ENCODE measurements at places on chromosomes 6 and 20. TPM values are rescaled to one million over a fixed set of nuclear protein-coding genes. Genes with fewer than 3 reads are reported as not detected.

DEFB124 gene
- total RNA-seq = not detected

TUBB2B gene
- 5.1 TPM for total RNA-seq

GRCh38 chr20:36320898-36321695 is 15.0 kb downstream of the DLGAP4 start:
- DNase-seq = no peak

- DNase-seq = no peak
Observed at GRCh38 chr20:37302981-37303380, 13.5 kb downstream of the MANBAL start.

DNA sequence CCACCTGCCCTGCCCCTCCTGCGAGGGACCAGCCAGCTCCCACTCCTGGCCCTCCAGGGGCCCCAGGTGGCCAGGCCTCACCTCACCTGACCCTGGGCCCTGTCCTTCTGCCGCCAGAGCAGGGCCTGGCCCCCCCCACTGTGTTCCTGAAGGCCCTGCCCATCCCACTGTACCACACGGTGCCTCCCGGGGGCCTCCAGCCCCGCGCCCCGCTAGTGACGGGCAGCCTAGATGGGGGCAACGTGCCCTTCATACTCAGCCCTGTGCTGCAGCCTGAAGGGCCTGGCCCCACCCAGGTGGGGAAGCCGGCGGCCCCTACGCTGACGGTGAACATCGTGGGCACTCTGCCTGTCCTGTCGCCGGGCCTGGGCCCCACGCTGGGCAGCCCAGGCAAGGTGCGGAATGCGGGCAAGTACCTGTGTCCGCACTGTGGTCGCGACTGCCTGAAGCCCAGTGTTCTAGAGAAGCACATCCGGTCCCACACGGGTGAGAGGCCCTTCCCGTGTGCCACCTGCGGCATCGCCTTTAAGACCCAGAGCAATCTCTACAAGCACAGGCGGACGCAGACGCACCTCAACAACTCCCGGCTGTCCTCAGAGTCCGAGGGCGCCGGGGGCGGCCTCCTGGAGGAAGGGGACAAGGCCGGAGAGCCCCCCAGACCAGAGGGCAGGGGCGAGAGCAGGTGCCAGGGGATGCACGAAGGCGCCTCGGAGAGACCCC is 27.6 kb downstream of the ZNF831 start:
- DNase-seq = no peak

DNA sequence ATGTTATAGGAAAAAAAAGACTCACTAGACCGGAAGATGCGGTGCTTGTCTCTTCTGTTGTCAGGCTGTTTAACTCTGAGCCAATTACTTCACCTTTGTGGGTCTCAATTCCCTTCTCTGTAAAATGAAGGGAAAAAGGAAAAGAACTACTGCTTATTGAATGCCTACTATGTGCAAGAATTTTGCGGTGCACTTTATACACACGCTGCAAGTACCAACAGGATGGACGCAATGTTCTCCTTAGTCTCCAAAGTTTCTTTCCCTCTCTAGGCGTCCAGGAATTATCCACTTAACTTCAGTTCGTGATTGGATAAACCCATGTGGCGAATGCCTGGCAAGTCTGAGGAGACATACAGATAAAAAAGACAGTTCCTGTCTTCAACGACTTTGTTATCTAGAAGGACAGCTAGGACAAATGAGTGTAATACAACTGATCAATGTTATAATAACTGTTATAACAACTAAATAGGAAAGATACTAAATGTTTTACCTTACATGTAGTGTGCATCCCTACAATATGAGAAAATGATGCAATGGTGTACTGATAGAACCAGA is 69.0 kb upstream of the JARID2 start:
- no peak for DNase-seq

DNA sequence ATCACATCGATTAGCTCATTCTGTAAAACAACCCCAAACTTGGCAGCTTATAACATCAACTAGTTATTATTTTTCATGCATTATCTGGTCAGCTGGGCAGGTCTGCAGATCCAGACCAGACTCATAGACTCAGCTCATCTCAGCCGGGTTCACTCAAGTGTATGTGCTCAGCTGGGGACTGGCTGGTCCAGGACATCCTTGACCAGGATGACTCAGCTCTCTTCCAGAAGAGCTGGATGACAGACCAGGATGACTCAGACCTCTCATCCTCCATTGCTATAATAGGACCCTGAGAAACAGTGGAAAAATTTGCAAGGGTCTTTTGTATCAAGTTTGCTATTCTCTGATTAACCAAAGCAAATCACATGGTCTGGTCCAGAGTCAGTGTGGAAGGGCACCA is 312.5 kb upstream of the PLCB4 start:
- DNase-seq = peak; percentile 77

DNA sequence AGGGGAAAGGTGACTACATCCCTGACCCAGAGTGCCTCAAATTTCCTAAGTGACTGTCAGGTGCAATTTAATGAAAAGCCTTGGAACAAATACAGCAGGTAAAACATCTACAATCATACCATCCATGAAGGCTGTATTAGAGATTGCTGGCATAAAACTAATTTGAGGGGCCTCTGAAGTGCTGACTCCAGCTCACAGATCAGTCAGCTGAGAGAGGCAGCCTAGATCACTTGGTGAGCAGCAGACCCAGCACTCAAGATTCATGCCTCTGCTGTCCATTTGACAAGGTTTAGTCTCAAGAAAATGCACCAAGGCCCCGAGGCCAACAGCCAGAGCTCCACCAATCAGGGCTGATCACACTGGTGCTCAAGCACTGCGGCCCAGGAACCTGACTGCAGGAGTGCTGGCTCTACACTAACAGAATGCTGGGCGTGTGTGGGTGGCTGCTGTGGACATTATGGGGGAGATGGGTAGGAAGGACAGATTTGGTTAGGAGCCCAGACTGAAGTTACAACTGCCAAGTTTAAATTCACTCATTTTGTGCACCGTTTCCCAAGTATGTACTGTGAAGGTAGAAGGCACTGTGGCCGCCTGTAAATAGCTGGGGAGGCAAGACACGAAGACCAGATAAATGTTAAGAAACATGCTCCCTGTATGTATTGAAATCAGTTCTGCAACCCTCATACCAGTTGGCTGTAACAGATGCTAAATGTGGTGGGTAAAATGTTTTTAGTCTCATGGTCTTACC is 28.2 kb downstream of the SNX5 start:
- DNase-seq = no peak

- no peak for DNase-seq
Observed at GRCh38 chr6:84172574-84172973, 54.9 kb downstream of the CEP162 start.

DNA sequence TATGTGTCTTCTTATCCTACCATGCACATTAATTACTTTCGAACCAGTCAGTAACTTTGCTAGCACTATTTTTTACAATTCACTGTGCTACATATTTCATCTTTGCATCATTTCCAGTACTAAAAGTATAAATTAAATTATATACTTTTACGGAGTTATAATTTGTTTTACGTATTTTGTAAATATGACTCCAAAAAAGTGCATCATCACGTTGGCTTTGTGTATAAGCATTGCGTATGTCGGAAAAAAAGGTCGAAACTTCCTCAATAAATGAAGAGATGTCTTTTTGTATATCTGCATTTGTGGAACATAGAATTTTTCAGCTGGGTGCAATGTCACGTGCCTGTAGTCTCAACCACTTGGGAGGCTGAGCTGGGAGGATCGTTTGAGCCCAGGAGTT is 52.0 kb downstream of the USP49 start:
- no peak for DNase-seq

ABT1 gene
- 26.9 TPM for total RNA-seq

- no peak for DNase-seq
Observed at GRCh38 chr6:130070792-130071191, 52.4 kb downstream of the L3MBTL3 start.

AIF1 gene
- not detected for total RNA-seq

TSBP1 gene
- total RNA-seq = not detected

GRCh38 chr6:119647309-119647708 is 297.7 kb upstream of the MAN1A1 start:
- no peak for DNase-seq

ZSCAN23 gene
- 3.4 TPM for total RNA-seq

DNA sequence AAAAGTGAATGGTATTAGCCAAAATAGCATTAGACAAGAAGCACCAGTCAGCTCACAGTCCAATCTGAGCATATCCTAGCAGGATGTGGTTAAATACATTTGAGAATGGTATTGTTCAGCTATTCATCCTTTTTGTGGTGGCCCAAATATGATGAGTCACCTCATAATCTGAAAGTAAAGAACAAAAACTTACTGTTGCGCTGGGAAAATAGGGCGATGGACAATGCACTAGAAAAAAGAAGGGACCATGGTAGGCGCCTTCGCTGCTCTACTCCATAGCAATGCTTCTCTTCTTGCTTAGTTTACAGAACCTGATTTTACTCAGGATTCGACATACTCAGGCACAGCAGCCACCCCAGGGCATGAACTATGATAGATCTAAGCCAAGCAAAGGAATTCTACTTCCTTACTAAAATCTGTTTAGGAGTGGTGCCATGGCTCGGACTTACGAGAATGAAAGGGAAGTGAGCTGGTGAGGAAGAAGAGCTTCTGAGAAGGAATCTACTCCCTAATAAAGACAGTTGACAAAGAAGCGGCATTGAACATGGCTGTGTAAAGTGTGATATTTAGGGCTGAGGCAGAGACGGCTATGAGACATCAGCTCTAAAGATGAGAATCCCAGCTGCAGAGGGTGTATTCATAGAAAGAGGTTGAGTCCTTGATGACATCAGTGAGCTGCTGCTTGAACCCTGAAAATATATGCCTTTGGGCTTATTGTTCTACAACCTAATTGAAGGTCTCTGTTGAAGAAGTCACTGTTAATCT is 16.6 kb upstream of the FBXO9 start:
- peak; percentile 93 for DNase-seq

DNA sequence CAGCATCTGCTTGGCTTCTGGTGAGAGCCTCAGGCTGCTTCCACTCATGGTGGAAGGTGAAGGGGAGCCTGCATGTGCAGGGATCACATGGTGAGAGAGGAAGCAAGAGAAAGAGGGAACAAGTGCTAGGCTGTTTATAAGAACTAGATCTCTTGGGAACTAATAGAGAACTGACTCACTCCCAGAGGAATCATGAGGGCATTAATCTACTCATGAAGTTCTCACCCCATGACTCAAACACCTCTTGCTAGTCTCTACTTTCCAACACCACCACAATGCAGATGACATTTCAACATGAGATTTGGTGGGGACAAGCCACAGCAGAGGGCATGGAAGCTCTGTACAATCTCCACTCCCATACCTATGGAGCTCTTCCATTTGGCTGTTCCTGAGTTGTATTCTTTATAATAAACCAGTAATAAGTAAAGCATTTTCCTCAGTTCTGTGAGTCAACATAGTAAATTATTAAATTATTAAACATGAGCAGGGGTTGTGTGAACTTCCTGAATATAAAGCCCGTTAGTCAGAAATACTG is 524.1 kb upstream of the NRSN1 start:
- DNase-seq = no peak

- DNase-seq = no peak
Observed at GRCh38 chr6:129867403-129867802, 6.3 kb upstream of the TMEM244 start.

ZNF341 gene
- total RNA-seq = 5.1 TPM

- DNase-seq = no peak
Observed at GRCh38 chr6:148550569-148550968, 196.3 kb upstream of the UST start.

GRCh38 chr6:107348224-107348623 is 111.1 kb downstream of the PDSS2 start:
- peak; percentile 16 for DNase-seq

- no peak for DNase-seq
Observed at GRCh38 chr20:33684533-33685327, 1.5 kb downstream of the E2F1 start.

- peak; percentile 5 for DNase-seq
Observed at GRCh38 chr6:145017516-145017915, 717.8 kb downstream of the EPM2A start.

- DNase-seq = no peak
Observed at GRCh38 chr20:58424218-58424969, 35.4 kb downstream of the VAPB start.

- no peak for DNase-seq
Observed at GRCh38 chr6:90464507-90464906, 122.4 kb downstream of the MAP3K7 start.

DNA sequence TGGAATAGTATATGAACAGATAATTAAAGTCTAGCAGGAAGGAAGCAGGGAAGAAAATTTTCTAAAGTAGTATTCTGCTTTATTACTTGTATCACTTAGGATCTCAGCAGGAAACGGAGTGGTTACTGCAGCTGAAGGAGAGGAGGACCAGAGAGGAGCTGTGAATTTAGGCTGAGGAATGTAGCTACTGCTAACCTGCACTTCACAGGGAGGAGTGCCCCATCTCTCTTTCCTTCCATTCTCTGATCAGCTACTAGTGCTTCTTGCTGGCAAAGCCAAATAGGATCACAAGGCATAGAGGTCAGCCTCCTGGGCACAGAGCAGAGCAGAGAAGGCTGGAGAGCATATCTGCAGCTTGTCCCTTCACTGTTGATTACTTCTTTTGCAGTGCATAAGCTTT is 205.3 kb upstream of the ASCC3 start:
- DNase-seq = no peak

DNA sequence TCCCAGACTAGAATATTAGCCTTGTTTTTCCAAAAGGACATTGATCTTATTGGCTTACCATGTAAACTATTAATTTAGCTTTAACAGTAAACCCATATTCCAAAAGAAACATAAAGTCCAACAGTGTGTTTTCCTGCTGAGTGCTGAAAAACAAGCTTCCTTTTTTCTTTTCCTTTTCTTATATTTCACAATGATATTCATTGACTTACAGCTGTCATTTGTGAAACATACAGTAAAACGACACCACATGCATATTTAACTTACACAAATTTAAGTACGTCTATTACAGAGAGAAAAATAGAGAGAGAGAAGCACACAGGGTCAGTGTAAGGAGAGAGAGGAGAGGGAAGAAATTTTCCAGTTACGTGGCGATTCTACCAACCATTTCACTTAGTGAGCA is 543.9 kb upstream of the JARID2 start:
- DNase-seq = no peak

- DNase-seq = peak; percentile 50
Observed at GRCh38 chr6:168370310-168370991, 50.9 kb upstream of the DACT2 start.

SPATS1 gene
- total RNA-seq = not detected

DNA sequence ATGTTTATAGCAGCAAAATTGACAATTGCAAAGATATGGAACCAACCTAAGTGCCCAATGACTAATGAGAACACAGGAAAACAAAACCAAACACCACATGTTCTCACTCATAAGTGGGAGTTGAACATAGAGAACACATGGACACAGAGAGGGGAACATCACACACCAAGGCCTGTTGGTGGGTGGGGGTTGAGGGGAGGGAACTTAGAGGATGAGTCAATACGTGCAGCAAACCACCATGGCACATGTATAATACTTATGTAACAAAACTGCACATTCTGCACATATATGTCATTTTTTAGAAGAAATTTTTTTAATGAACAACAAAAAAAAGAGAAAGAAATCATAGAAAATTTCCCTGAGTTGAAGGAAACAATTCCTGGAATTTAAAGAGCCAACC is 3.9 kb downstream of the EPM2A start:
- DNase-seq = no peak

DNA sequence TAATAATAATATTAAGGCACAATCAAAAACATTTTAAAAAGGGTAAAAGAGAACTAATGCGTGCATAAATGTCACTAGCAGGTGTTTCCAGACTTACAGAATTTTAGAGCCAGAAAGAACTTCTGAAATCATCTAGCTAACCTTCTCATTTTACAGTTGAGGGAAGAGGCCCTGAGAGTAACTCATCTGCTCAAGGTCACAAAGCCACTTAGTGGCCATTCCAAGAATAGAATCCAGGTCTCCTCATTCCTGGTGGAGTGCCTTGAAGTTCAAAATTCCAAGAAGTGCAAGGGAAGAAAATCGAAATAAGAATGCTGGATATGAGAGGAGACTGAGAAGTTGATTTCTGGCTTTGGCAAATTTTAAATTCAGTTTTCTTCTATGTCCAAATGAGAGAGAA is 3.2 kb upstream of the KIAA0408 start:
- peak; percentile 31 for DNase-seq

Data from PC-3 (cell line).